ENCODE measurements at places on chromosomes 2 and 18. TPM values are rescaled to one million over a fixed set of nuclear protein-coding genes. Genes with fewer than 3 reads are reported as not detected.
A peak's percentile ranks its signal among the peaks of the same experiment; 100 is the strongest.

DNA sequence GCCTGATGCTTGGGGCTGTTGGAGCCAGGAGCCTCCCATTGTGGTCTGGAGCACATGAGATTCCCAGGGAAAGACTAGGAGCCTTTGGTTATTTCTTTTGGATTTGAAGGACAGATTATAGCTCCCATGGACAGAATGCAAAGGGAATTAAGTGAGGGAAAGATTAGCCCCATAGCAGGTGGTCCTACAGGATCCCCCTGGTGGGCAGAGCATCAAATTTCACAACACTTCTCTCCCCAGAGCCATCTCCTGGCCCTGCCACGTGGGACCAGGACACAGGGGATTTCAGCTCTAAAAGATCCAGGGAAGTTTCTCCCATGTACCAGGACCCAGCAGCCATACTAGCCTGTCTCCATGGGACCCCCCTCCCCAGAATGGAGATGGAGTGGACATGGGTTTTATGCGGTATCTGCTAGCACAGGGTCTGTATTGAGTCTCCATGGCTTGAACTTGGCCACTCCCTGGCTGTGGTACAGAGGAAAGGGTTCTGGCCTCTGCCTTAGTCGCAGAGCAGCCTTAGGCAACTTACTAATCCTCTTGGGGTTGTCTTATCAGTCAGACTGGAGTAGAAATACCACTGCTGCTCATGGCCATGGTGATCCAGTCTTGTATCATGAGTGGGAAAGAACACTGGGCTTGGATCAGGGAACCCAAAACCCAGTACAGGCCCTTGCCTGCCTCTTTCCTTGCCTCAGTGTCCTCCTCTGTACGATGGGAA, 6.8 kb upstream of the PLB1 start:
- no peak for DNase-seq

- DNase-seq: no peak
These were observed 48.8 kb downstream of the RND3 start for GRCh38 chr2:150438654-150439053.

- DNase-seq: no peak
These were observed 56.6 kb upstream of the HK2 start for GRCh38 chr2:74777161-74777900.

DNA sequence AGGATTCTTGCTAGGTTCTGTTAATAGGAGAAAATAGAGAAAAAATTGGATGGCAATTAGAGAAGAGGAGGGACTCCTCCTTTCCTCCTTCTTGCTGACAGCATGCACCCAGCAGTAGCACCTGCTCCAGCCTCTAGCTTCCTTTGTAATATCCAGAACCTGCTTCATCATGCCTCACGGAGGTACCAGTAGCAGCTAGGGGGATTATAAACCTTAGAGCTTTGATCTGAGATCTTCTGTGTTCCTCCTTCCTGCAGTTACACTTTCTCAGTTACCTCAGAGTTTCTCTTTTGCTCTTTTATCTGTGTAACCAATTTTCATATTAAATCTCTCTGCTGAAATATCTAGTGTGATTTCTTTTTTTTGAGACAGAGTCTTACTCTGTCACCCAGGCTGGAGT, 16.6 kb downstream of the DPP4 start:
- DNase-seq: no peak

SERPINB11 gene
- not detected for total RNA-seq

NYAP2 gene
- not detected for total RNA-seq

- DNase-seq: no peak
These were observed 41.6 kb upstream of the NT5C1B start for GRCh38 chr2:18630941-18631340.

DNA sequence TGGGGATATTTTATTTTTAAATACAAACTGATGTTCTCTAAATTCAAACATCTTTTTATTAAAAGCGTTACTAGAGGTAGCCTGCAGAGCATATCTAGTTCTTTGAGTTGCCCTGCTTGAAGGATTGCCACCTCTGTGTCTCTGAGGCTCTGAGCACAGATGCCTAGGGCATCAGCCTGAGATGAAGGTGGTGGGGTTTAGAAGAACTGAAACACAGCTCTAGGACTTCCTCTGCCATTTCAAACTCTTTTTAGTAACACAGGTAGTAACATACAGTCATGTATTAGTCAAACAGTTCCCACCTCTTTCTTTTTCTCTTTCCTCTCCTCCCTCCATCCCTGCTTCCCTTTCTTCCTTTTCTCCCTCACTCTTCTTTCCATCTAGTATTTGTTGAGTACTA, 57.6 kb downstream of the TTC21B start:
- DNase-seq: no peak

- no peak for DNase-seq
These were observed 598.1 kb upstream of the LRRTM4 start for GRCh38 chr2:78120275-78120674.

CYB5A gene
- not detected for total RNA-seq

GRCh38 chr2:66170744-66171330, 264.1 kb upstream of the MEIS1 start:
- no peak for DNase-seq

DNA sequence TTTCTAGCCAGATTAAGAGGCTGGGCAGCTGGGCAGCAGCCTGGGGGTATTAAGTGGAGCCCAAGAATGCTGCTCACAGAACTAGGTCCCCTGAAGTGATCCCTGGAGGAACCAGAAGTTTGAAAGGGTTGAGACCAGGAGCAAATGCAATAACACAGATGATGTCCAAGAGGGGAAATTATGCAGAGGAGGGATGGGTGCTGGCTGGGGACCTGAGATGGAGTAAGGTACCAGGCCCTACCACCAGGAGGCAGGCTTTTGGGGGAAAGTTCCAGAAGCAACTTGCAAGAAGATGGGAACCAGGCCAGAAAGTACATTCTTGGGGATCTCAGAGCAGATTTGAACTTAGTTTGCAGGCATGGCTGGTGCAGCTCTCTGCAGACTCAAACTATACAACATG, 175.1 kb downstream of the NCK2 start:
- peak; percentile 9 for DNase-seq

REG1A gene
- total RNA-seq: not detected

- DNase-seq: no peak
These were observed 8.2 kb downstream of the FBXO15 start for GRCh38 chr18:74139411-74139810.

IL36B gene
- total RNA-seq: not detected

- no peak for DNase-seq
These were observed 59.2 kb downstream of the LRRC30 start for GRCh38 chr18:7290077-7290476.

POTEJ gene
- total RNA-seq: not detected

- DNase-seq: no peak
These were observed 31.7 kb downstream of the CELF4 start for GRCh38 chr18:37533647-37534584.

- no peak for DNase-seq
These were observed 172.8 kb downstream of the GLI2 start for GRCh38 chr2:120908314-120908975.

DNA sequence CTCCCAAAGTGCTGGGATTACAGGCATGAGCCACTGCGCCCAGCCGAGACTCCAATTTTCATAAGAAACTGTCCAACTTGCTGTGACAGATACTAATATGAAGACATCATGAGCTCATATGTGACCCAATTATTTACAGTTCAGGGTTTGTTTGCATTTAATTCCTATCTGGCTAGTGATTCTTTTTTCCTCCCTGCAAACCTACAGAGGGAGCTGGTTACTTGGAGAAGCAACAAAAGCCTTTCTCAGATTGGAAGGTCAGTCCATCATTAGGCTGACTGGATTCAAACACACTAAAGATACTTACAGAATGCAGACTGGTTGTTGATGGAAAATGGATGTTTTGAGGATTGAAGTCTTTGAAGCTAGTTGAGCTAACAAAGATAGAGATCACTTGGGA, 176.4 kb downstream of the ANKRD44 start:
- DNase-seq: no peak

DNA sequence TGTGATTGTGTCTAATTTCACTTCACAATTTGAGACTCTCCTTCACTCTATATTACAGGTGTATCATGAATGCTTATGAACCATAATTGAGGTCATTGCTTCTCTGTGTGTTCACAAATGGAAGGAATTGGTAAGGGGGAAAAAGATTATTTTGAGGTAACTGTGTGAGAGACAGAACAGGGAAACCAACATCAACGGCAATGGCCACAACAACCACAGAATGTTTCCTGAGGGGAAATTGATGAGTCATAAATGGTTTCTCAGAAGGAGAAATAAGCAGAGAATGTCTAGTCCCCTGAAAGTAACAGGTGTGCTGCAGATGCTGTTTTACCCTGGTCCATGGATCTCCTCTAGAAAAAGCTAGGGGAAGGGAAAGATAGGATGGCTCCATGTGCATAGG, 361.2 kb upstream of the GALNT5 start:
- DNase-seq: no peak

Data from MG63 (cell line).